ENCODE measurements at places on chromosomes 3 and 15.

DNA sequence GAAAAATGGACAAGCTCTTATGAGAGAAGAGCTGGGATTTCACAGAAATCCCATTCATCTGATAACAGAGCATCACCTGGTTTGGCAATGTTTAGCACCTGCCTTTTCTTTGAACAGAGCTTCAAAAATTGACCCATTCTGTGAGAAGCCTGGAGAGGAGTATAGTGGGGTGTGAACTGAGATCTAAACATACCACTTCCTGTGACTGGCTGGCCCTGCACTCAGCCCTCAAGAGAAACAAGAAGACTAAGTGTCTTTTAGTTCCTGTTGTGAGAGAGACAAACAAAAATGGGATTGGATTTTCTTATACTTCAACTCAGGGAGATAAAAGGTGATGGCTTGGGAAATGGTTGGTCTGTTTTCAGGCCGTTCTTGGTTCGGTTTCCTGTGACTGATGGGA is 1060.2 kb downstream of the ROBO1 start:
- no peak for DNase-seq

GRCh38 chr3:29758434-29759322 is 477.8 kb downstream of the RBMS3 start:
- no peak for DNase-seq

DNA sequence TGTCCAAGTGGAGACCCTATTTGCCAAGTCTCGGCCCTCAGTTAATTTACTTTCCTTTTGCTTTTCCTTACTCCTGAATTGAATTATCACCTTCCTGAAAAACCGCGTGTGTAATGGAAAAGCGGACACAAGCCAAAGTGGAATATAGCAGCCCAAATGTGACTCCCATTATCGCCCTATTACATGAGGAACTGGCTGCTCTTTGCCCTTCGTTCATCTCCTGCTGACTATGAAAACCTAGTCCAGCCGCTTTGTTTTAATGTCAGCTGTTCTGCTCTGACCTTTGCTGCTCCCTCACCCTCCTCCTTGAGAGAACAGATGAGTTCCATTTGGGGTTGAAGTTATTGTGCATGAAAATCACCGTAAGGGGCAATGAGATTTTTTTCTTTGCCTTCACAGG is 632.7 kb upstream of the SUCLG2 start:
- DNase-seq, result no peak

DNA sequence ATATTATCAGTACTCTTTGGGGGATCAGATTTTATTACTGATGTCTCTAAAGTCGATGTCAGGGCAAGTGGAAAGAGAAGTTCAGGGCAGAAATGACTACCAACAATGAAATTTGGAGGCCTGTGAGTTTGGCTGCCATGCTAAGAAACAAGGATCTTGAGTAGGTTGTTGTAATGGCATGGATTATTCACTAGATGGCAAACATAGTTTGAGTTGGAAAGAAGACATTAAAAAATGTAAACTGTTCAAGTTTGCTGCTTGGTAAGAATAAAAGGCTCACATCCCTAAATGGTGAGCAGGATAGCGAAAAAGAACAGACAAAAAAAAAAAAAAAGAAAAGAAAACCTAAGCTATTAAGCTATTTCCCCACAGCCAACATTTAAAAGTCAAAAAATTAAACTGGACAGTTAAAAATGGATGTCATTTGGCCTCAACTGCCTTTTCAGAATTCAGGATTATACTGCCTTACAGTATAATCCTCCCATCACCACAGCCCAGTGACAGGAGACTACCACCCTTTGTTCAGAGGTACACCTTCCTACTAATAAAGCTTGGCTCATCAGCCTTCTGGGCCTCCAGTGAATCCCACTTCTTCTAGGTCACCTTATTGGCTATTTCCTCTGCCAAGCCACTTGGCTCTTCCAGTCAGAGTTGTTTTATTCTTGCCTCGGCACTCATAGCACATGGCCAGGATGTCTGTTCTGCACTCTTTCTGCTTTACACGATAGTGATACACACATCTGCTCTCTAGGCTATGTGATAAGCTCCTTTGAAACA is 163.7 kb downstream of the PLD1 start:
- no peak for DNase-seq

- DNase-seq, result no peak
Measured at GRCh38 chr15:34691034-34691433, 63.8 kb downstream of the GJD2 start.

DNA sequence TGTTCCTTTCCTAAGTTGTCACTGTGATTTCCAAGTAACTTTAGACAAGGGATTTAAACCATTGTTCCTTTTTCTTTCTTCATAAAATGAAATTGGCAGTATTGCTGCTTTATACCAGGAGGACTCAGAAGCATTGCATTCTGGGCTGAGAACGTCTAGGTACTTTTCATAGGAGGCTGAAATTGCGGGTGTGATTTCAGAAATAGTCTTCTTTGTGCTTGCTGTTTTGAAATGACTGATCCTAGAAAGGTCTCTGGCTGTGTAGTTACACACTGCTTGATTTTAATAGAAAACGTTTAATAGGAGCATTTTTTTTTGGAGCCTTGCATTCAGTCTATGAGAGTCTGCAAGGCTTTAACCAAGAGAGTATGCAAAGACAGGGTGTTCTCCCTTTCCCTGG is 56.3 kb downstream of the PPM1L start:
- DNase-seq, result no peak

All from activated CD4-positive, alpha-beta T cell treated with anti-CD3 and anti-CD28 coated beads, Interleukin-2, amount 10 ng/mL, durations not matched to agents 24 days and 14 days (primary cell).